ENCODE measurements at places on chromosomes 5 and 9.

GRCh38 chr5:75460532-75460931, 50.9 kb downstream of the CERT1 start:
- no peak for DNase-seq

- no peak for DNase-seq
Measured at GRCh38 chr5:65876970-65877369, 49.4 kb upstream of the ERBIN start.

- no peak for DNase-seq
Measured at GRCh38 chr5:22651355-22651754, 201.8 kb downstream of the CDH12 start.

DNA sequence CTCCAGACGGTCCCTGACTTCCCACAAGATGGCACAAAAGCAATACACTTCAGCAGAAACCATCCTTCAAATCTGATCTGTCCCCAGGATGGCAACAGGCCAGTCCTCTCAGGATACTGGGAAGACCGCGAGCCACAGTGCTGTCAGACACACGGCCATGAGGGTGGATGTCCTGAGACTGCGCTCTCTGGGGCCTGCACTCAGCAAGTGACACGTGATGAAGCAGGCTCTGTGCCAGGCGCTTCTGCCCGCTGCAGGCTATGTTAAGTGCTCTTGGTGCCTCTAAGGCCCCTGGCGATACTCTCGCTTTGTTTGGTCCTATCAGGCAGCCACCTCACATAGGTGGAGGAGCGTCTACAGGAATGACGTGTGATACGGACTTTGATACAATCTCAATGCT, 7.1 kb downstream of the BRD9 start:
- DNase-seq = no peak

- no peak for DNase-seq
Measured at GRCh38 chr5:99176186-99176585, 247.4 kb upstream of the CHD1 start.

- DNase-seq = no peak
Measured at GRCh38 chr5:103829585-103829984, 267.0 kb upstream of the NUDT12 start.

DNA sequence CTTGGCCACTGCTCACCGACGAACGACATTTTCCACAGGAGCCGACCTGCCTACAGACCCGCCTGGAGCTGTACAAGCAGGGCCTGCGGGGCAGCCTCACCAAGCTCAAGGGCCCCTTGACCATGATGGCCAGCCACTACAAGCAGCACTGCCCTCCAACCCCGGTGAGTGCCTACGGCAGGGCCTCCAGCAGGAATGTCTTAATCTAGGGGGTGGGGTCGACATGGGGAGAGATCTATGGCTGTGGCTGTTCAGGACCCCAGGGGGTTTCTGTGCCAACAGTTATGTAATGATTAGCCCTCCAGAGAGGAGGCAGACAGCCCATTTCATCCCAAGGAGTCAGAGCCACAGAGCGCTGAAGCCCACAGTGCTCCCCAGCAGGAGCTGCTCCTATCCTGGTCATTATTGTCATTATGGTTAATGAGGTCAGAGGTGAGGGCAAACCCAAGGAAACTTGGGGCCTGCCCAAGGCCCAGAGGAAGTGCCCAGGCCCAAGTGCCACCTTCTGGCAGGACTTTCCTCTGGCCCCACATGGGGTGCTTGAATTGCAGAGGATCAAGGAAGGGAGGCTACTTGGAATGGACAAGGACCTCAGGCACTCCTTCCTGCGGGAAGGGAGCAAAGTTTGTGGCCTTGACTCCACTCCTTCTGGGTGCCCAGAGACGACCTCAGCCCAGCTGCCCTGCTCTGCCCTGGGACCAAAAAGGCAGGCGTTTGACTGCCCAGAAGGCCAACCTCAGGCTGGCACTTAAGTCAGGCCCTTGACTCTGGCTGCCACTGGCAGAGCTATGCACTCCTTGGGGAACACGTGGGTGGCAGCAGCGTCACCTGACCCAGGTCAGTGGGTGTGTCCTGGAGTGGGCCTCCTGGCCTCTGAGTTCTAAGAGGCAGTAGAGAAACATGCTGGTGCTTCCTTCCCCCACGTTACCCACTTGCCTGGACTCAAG, 1.5 kb downstream of the CSF2 start:
- no peak for DNase-seq

DNA sequence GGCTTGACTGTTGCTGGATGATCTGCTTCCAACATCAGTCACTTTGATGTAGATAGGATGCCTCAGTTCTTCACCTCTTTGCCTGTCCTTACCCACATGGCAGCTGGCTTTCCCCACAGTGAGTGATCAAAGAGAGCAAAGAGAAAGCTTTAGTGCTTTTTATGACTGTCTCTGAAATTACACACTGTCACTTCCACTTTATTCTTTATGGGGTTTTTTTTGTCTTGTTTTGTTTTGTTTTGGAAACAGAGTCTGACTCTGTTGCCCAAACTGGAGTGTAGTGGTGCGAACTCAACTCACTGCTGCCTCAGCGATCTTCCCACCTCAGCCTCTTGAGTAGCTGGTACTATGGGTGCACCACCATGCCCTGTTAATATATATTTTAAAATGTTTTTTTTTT, 32.4 kb upstream of the C5orf24 start:
- DNase-seq = no peak

All from stimulated activated CD8-positive, alpha-beta memory T cell treated with anti-CD3 and anti-CD28 coated beads, Interleukin-15, amount 100 ng/mL, for 24 hours (primary cell).